Urinary bladder (tissue), 4 donors: ENCODE measurements at places on chromosomes 3 and 15. TPM values are rescaled to one million over a fixed set of nuclear protein-coding genes. Genes with fewer than 3 reads are reported as not detected.

The RBSN gene
- 16.2 TPM for polyA plus RNA-seq

The GUCA1C gene
- polyA plus RNA-seq = 0.28 TPM

The RTP3 gene
- polyA plus RNA-seq = not detected

The TMEM40 gene
- 7.0 TPM for polyA plus RNA-seq

The ARHGAP11A gene
- polyA plus RNA-seq = 1.5 TPM

The SAMD7 gene
- polyA plus RNA-seq = not detected

The KLHL6 gene
- 0.76 TPM for polyA plus RNA-seq

The SUSD5 gene
- 2.2 TPM for polyA plus RNA-seq

The LRRC31 gene
- polyA plus RNA-seq = not detected

The MLF1 gene
- polyA plus RNA-seq = 10.7 TPM

The CPN2 gene
- polyA plus RNA-seq = 0.06 TPM

The NR2E3 gene
- 0.06 TPM for polyA plus RNA-seq

The ROPN1B gene
- 0.16 TPM for polyA plus RNA-seq

The PP2D1 gene
- polyA plus RNA-seq = not detected

The ST8SIA2 gene
- 0.06 TPM for polyA plus RNA-seq

The ERICH6 gene
- not detected for polyA plus RNA-seq

The ADPRH gene
- polyA plus RNA-seq = 13.0 TPM

The PSMD2 gene
- 205 TPM for polyA plus RNA-seq

The DNAH12 gene
- 0.01 TPM for polyA plus RNA-seq

The SRGAP3 gene
- polyA plus RNA-seq = 3.1 TPM

The RNF111 gene
- polyA plus RNA-seq = 11.3 TPM

The RASGRF1 gene
- polyA plus RNA-seq = 0.10 TPM

The ITGB5 gene
- polyA plus RNA-seq = 77.2 TPM

The SLC12A1 gene
- polyA plus RNA-seq = 0.06 TPM

The TATDN2 gene
- polyA plus RNA-seq = 21.7 TPM

The CCR3 gene
- not detected for polyA plus RNA-seq

The GPR156 gene
- 3.0 TPM for polyA plus RNA-seq

The CALML4 gene
- 6.1 TPM for polyA plus RNA-seq

The RAF1 gene
- 69.5 TPM for polyA plus RNA-seq

The UROC1 gene
- 0.03 TPM for polyA plus RNA-seq

The FAM174B gene
- polyA plus RNA-seq = 12.3 TPM

The GRM2 gene
- 0.19 TPM for polyA plus RNA-seq

The GOLGA8R gene
- polyA plus RNA-seq = 1.2 TPM

The MESP2 gene
- polyA plus RNA-seq = 0.10 TPM

The POC1A gene
- polyA plus RNA-seq = 2.5 TPM

The ADAMTS7 gene
- polyA plus RNA-seq = 3.3 TPM

The TRAK1 gene
- polyA plus RNA-seq = 26.9 TPM

The GP9 gene
- not detected for polyA plus RNA-seq

The COL6A6 gene
- polyA plus RNA-seq = 0.04 TPM

The COL8A1 gene
- 26.4 TPM for polyA plus RNA-seq

The CHL1 gene
- 10.7 TPM for polyA plus RNA-seq
